Stimulated activated CD4-positive, alpha-beta T cell treated with anti-CD3 and anti-CD28 coated beads, Interleukin-4, amount 100 ng/mL, for 1 hour (primary cell): ENCODE measurements at places on chromosomes 7 and 10.

DNA sequence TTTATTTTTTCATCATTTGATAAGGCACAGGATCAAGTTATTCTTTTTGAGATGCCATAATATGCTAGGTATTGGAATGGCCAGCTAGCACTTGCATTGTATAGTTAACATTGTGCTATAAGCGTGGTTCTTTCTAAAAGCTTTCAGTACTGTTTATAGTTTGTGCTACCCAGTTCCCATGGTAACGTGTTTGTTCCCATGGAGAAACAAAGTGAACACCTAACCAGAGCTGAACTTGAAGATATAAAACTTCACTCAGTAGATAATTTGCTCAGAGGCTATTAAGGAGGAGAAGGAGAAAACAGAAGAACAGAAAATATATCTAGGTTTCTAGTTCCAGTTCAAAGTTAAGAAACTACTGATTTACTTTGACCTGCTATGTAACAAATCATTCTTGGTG lies 23.6 kb upstream of the ITGB8 start:
- DNase-seq = no peak

DNA sequence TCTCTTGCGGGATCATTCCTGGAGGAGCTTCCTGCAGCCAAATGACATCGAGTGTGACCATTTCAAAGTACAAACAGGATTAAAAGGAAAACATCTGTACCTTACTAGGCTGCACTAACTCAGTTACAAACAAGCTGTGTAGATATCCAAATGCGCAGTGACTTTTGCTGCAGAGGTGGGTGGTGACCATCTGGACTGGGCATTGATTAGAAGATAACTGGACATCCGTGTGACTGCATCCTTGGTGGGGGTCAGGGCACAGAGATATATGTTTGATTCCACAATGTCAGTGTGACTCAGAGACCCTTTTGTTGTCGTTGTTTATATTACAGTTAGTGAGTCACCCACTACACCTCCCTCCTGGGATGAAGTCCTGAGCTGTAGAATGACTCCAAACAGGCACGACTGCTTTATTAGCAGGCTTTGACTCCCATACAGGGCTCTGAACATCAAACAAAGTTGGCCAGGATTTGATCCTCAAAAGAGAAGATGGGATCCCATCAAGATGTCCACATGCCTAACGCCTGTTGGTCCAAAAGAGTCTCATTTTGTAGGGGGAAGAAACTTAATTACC lies 56.7 kb upstream of the SDK1 start:
- DNase-seq = no peak

- DNase-seq = no peak
Measured at GRCh38 chr7:28144266-28144665, 36.3 kb downstream of the JAZF1 start.

DNA sequence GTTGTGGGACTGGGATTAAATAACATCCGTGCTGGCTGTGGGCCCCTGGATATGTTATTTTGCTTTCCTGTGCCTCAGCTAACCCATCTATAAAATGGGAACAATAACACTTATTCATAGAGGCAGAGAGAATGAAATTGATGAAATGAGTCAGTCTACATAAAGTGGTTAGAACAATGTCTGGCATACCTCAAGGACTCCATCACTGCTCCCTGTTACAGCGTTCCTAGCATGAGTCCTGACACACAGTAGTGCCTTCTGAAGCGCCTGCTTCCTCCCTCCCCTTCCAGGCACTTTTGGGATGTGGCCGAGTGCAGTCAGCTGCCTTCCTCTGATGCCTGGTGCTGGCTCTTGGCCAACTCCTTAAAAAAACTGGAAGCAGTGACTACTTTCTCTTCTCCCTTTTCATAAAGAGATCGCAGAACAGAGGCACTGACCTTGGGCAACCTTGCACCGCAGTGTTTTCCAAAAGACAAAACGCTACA lies 108.4 kb upstream of the ZMIZ1 start:
- DNase-seq = no peak

- DNase-seq = no peak
Measured at GRCh38 chr10:48463318-48464003, 141.4 kb downstream of the ARHGAP22 start.

DNA sequence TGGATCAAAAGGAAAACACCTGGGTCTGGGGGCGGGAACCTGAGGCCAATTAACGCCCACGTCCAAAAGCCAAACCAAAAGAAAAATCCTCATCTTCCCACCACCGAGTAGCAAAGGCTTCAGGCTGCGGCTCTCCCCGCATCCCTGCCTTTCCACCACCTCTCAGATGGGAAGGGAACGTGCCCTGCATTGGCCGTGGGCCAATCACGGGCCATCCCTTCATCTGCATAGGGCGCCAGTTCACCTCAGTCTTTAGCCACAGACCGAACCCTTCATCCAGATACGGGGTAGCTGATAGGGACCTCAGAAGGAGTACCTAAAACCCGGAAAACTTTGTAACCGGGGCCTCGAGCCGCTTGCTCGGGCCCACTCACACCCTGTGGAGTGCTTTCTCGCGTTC lies 626 bp downstream of the PRPF18 start:
- DNase-seq = no peak

DNA sequence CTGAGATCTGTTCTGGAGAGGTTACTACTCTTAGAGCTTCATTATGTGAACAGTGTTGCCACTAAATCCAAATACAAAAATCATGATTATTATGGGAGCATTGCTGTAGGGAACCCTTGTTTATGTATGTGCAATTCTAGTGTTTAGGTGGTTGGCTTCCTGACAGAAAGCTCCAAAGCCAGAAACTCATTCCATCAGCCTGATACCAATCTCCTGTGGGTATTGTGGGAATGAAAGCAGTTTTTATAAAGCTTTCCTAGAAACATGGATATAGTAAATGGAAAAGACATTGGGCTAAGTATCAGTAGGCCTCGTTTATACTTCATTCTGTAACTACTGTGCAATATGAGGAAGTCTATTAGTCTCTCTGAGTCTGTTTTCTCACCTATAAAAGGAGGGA lies 6.4 kb downstream of the SDK1 start:
- no peak for DNase-seq

DNA sequence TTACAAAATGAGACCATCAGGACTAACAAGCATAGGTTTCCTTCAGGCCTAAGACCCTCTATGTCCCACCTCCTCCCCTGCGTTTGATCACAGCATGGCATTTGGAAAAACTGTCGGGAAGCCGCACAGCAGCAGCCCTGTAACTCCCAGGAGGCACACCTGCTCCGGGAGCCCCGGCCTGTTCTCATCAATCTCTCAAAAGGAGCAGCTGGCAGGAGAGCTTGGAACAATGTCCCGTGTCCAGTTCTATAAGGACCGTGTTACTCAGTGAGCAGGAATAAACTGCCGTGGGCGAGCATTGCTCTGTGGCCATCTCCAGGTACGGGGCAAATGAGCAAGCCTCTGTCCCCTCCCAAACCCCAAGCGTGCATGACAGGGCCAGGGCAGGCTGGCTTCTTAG lies 236.9 kb downstream of the SFMBT2 start:
- DNase-seq = no peak

- DNase-seq = no peak
Measured at GRCh38 chr10:34058845-34059614, 724.6 kb upstream of the NRP1 start.

DNA sequence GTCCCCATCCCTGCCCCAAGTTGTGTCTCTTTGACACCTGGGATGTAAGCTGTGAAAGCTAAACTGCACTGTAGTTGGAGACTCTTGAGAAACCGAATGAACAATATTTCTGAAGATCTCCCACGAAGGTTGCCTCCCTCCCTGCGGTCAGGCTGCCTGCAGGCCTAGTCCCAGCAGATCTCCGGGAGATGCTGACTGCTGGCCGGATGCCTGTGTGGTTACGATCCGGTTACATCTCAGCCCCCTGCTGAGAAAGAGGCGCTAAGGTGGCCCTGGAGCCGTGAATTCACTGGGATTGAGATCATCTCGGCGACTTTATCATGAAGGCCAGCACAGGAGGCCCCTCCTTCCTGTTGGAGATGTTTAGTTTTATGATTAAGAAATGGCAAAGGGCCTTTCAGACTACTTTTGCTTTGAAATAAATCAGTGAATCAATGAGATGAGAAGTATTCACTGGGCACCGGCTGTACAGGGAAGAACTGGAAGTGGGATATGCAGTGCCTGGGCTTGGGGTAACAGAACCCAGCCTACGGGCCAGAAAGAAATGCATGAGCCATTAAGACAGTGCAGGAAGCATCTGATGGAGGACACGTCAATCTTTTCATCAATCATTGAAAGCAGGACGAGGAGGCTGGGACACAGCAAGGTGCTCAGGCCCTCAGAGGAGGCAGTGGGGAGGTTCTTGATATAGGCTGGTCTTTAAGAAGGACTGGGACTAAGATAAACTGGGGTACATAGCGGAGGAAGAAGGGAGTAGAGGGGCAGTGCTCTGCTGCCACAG lies 177.6 kb downstream of the PRKAG2 start:
- DNase-seq = no peak

DNA sequence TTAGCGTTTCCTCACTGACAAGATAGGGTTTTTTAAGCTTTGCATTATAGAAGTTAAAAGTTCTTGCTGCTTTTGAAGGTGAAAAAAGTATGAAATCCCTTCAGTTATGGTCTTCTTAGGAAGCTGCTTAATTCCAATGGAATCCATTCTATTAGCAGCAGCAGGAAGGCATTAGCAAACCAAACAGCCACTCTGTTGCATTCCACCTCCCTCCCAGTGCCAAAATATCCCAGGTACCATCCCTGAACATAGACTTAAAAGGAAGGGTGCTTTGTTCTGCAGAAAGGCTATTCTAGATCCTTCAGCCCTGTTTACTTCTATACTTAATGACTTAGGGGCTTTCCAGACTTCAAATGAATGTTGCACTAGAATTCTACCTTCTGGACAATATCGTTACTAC lies 23.8 kb downstream of the ENO4 start:
- no peak for DNase-seq

- no peak for DNase-seq
Measured at GRCh38 chr10:131785121-131785460, 115.7 kb upstream of the PPP2R2D start.

GRCh38 chr7:66643395-66643794 lies 14.7 kb downstream of the KCTD7 start:
- DNase-seq = no peak

GRCh38 chr10:50404021-50404773 lies 152.9 kb upstream of the ASAH2 start:
- no peak for DNase-seq

GRCh38 chr10:7301006-7301778 lies 109.6 kb downstream of the SFMBT2 start:
- no peak for DNase-seq

- DNase-seq = no peak
Measured at GRCh38 chr7:2124604-2125345, 108.0 kb downstream of the MAD1L1 start.

GRCh38 chr7:70608229-70608628 lies 523.7 kb upstream of the GALNT17 start:
- no peak for DNase-seq

DNA sequence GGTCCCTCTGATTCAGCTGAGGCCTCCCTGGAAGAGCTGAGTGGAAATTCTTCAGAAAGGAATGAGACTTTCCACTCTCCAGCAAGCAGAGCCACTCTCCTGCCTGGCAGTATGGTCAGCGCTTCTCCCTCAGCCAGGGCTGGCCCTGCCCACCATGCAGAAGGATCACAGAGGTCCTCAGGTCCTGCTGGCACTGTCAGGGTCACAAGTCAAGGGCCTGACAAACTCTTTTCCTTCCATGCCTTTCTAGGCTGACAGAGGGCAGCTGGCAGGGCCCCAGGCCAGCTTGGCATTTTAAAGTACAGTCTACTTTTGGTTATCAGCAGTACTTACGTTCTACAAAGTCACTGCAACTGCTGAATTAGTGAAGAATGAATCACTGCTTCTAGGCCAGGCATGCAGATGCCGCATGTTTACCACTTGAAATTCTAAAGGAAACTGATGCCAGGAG lies 119.3 kb upstream of the FRMD4A start:
- no peak for DNase-seq
